ENCODE measurements at places on chromosomes 6 and 20.

DNA sequence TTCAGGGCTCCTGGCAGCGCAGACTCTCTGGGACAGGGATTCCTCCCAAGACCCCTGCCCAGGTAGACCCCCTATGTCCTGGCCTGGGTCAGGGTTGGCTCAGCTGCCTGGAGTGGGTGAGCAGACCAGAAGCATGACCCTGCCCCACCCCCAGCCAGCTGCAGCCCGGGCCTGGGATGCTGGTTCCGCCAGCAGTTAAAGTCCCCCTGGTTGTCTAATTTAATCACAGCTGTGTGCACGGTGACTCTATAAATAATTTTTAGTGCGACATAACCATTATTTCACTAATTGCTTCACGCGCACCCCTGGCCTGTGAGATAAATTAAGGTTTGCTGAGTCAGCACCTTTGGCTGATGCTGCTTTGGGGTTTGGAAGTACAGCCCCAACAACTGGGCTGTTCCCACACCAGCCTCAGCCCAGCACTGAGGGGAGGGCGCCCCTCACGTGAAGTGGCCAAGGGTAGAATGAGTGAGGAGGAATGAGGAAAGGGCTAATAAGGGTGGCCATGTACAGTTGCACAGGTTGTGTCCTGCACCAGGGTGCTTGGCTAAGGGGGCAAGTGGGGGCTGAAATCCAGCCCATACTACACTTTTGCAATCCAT, 26.1 kb upstream of the CDH22 start:
- DNase-seq, result no peak

- no peak for DNase-seq
These were observed 226.9 kb upstream of the RREB1 start for GRCh38 chr6:6880745-6881437.

- no peak for DNase-seq
These were observed 1.2 kb downstream of the DCBLD1 start for GRCh38 chr6:117483645-117484016.

- no peak for DNase-seq
These were observed 46.8 kb downstream of the SPATA2 start for GRCh38 chr20:49868538-49868937.

Data from head of caudate nucleus (tissue), 42 donors.